A673 (cell line): ENCODE measurements at places on chromosomes 2 and 18. TPM values are rescaled to one million over a fixed set of nuclear protein-coding genes. Genes with fewer than 3 reads are reported as not detected.
A peak's percentile ranks its signal among the peaks of the same experiment; 100 is the strongest.

DNA sequence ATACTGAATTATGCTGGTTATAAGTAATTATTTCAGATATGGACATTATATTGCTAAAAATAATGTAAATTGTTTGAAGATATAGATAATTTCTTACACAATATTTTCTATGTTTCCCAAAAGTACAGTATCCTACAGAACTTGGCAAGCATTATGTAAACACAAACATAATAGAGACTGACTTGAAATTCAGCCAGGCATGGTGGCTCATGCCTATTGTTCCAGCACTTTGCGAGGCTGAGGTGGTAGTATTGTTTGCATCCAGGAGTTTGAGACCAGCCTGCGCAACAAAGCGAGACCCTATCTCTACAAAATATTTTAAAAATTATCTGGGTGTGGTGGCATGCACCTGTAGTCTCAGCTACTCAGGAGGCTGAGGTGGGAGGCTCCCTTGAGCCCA is 1300.5 kb upstream of the DDX18 start:
- DNase-seq, result no peak

DNA sequence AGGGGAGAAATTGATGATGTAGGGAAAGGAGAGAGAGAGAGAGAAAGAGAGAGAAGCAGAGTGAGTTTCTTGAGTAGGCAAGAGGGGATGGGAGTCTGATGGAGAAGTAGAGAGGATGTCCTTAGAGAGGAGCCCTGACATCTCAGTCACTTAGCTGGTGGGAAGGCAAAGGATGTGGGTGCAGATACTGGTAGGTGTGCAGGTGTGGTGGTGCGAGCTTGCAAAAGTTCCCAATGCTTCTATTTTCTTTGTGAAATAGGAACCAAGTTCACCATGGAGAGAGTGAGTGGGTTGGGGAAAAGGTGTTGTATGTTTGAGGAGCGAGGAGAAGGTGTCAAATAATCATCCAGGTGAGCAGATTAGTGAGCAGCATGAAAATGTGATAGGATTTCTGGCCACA is 26.5 kb upstream of the POLE4 start:
- DNase-seq, result no peak

DNA sequence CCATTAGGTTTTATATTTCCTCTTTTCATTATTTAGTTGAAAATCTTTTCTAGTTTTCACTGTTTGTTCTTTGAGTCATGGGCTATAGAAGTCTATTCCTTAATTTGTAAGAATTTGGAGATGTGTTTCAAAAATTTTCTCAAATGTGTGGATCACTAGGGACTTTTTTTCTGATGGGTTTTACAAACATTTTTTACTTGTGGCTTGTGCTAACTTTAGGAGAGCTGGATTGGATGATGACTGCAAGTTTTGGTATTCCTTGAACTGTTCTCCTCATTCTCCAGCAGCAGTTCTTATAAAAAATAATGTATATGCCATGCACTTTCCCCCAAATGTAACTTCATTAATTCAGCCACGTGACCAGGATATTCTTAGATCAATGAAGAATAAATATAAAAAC is 94.7 kb upstream of the CWC22 start:
- peak; percentile 12 for DNase-seq

DNA sequence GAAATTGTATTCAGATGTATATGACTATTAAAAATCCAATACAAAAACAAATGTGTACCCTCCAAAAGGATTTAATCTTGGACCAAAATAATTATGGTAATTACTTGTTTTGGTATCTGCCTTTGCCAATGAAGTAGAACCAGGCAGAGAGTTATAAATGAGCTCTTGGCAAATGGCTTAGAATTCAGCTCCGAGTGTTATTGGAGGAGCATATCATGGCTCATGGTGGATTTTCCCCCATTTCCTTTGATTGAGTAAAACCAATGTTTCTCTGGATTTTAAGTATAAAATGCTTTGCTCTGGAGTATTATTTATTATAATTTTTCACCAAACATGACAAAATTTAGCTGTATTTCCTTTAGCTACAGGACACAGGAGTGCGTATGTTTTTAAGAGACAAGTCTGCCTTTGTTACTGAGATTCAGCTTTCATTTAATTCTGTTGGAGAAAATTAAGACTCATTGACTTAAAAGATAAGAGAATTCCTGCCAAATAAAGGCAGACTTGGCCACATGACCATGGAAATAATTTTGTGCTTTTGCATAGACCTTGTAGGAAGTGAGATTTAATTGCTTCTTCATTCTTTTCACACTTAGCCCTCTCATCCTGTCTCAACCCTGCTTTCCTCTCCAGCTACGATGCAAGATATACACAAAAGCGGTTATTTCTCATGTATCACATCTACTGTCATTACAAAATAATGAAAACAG is 281.0 kb upstream of the SOX11 start:
- no peak for DNase-seq

GRCh38 chr2:43508209-43508608 is 87.6 kb downstream of the THADA start:
- no peak for DNase-seq

DNA sequence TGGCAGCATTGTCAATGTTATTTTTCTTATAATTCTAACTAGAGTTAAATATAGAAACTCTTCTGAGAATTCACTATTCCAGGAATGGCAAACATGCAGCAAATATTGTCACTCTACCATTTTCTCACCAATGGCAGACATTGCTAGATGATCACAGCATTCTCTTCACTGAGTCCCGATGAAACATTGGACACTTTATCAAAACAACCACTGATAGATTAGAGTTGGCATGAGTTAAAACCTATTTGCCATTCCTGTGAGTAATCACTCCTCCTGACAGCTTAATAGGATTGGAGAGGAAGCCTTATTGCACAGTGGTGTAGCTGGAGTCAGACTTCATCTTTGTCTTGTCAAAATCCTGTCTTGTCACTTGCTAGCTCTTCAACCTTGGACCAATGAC is 163.9 kb upstream of the THUMPD2 start:
- no peak for DNase-seq

DNA sequence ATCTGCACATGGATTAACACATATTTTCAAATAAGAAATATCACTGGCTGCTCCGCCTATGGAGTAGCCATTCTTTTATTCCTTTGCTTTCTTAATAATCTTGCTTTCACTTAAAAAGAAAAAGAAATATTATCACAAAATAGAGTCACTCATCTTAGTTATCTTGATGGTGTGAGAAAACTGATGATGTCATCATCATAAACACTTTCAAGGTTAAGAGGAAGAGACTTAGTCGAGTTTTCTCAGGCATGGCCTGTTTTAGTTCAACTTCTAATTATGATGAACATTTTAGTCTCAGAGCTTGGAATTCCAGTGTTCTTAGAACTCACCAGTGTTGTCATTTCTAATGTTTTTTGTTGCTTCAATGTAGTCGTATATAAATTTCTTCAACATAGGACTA is 506.1 kb downstream of the PTPRM start:
- no peak for DNase-seq

GRCh38 chr18:11994336-11994702 is 13.0 kb downstream of the IMPA2 start:
- no peak for DNase-seq

DNA sequence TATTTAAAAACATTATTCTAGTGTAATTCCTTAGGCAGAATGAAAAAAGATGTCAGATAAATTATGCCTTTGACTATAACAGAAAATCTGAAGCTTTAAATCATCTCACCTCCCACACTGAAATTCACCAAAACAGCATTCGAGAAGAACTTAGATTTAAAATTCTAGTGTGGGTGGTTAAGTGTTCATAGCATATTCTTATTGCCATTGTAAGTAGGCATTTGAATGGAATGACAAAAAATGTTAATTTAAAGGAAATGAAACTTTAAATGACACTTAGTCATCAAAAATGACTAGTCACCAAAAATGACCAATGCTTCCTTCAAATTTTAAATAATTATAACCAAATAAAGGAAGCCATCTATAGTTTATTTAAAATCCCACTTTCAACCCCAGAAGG is 7.0 kb upstream of the ZNF407 start:
- DNase-seq, result no peak

GRCh38 chr2:128793404-128793803 is 474.7 kb upstream of the HS6ST1 start:
- DNase-seq, result no peak

DNA sequence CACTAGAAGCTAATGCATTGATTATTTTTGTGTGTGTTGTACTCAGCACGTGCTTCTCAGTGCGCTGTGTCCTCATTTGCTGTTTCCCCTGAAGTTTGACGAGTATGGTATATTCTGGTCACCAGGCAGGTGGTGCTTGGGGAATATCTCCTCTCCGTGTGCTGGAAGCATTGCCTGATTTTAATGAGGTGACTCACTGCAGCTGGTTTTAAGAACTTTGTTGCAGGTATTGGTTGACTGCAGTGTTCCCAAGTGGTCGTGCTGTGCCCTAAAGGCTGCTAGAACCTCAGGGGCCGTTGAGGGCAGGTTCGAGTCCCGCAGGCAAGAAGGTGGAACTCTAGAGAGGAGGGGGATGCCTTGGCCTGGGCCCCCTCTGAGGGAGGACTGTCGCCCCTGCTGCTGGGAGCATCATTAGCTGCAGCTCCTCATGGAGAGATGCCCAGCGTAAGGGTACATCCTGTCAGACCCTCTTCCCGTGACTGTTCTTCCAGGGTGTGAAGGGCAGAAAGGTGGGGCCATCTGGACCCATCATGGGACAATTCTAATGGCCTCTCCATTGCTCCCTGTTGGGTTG is 82.6 kb downstream of the AGAP1 start:
- no peak for DNase-seq

DNA sequence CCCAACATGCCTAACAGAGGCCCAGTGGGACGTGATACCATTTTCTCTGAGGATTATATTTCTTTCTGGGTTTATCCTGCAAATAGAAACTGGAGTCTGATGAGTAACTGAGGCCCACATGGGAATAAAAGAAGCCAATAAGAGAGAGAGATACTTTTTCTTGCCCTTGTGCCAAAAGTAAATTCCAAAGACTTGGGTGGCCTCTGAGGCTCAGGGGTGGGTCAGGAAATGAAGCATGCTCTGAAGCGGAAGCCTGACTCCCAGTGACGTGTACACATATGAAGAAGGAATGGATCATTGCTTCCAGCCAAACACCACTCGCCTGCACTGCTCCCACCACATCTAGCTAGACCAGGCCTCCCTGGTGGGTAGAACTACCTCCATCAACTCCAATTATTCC is 273.6 kb upstream of the NCKAP5 start:
- DNase-seq, result peak; percentile 95

GRCh38 chr2:27370816-27371620 is 602 bp downstream of the SNX17 start:
- DNase-seq, result peak; percentile 57

DNA sequence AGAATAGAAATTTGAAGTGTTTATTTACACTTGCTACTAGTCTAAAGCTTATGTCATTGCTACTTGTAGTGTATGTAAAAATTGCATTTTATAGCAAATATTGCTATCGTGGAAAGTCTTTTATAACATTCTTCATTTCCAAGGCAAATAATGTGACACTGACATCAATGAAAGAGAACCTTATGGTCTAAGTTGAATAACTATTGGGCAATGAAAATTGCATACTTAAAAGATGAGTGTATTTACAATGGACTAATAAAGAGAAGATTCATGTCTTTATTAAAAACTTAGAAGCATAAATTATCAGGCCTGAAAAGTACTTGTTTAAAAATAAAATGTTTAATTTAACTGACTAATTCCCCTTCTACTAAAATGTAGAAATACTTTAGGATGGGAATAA is 82.2 kb downstream of the LRP1B start:
- no peak for DNase-seq

DNA sequence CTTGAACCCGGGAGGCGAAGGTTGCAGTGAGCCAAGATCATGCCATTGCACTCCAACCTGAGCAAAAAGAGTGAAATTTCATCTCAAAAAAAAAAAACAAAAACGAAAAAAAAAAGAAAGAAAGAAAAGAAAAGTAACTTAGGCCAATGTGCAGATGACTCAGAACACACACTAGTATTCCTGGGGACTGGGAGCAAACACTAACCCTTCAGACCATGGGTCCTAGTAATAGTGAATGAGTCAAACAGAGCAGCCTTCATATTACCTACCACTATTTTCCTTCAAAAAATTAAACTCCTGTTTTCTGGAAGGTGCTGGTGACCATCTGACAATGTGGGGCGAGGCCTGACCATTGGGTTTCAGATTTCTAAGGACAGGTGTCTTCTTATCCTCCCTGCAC is 253.4 kb downstream of the PIEZO2 start:
- DNase-seq, result no peak

DNA sequence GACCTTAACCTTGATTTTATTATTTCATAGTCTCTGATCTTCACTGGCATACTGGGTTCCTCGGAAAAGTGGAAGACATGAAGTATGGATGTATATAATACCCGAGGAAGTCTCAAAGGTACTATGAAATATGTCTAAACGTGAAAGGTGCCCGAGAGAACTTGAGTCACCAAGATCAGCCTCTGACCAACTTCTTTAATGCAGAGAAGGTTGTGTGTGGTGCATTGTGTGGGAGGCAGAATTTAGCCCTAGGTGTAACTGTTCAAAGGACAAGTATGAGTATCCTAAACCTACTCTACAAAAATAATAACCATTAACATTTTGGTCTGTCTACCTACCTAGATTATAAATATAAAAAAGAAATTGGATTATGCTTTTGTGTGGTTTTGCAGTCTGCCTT is 36.1 kb downstream of the OSBPL6 start:
- DNase-seq, result no peak

- no peak for DNase-seq
Measured at GRCh38 chr2:106158871-106159270, 35.2 kb downstream of the UXS1 start.

DNA sequence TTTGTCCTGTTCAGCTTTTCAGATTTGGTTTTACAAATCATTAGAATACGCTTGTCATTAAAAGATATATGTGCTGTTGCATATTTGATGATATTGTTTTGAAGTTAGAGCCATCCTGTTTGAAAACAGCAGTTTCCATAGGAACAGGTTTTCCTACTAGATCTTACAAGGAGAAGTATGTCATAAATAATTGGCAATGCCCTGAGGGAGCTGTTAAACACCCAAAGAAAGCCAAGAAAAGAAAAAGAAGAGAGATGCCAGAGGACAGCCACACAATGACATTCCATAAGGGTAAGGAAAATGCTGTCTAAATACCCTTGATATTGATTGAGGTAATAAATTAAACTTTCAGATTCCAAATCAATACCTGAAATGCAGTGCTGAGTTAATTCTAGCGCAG is 392.2 kb upstream of the CRIM1 start:
- DNase-seq, result peak; percentile 56

GRCh38 chr2:10120877-10121574 is 1.5 kb upstream of the RRM2 start:
- peak; percentile 76 for DNase-seq

The SEH1L gene
- 104 and 105 TPM in 2 replicates for total RNA-seq

The PCARE gene
- not detected in 2 replicates for total RNA-seq

The CDK15 gene
- total RNA-seq, result 0.11 and 0.31 TPM in 2 replicates

The IL1RN gene
- not detected in 2 replicates for total RNA-seq

The CPO gene
- not detected in 2 replicates for total RNA-seq

The RAB10 gene
- total RNA-seq, result 135 and 140 TPM in 2 replicates

The ARHGEF33 gene
- 0.09 and 0.35 TPM in 2 replicates for total RNA-seq
